Uterus (tissue), 4 donors: ENCODE measurements at places on chromosomes 1 and 21. TPM values are rescaled to one million over a fixed set of nuclear protein-coding genes. Genes with fewer than 3 reads are reported as not detected.

- DNase-seq: no peak
These were observed 48.8 kb downstream of the TENT5C start for GRCh38 chr1:117654493-117655219.

The OR6K3 gene
- total RNA-seq: not detected

DNA sequence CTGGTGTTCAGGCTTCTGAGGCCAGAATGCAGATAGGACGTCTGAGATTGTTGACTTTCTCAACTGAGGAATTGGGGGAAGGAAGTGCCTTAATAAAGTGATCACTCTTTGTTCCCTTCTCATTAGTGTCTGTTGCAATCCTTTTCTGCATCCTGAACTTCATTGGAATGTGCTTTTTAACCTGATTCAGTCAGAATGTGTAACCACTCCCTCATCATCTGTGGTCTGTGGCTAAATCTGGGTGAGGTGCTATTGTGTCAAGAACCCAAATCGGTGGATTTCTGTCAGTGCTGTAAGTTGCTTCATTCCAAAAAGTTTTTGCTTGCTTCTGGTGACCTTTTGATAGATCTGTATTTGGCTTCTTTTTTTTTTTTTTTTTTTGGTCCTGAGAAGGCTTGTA is 38.2 kb downstream of the ARID1A start:
- DNase-seq: no peak

The S100A14 gene
- not detected for total RNA-seq

The LRRN2 gene
- total RNA-seq: 1.3 TPM

The C8A gene
- not detected for total RNA-seq

The CLCNKB gene
- total RNA-seq: 0.41 TPM
